HCEC 1CT (cell line): ENCODE measurements at places on chromosomes 7 and 10.

DNA sequence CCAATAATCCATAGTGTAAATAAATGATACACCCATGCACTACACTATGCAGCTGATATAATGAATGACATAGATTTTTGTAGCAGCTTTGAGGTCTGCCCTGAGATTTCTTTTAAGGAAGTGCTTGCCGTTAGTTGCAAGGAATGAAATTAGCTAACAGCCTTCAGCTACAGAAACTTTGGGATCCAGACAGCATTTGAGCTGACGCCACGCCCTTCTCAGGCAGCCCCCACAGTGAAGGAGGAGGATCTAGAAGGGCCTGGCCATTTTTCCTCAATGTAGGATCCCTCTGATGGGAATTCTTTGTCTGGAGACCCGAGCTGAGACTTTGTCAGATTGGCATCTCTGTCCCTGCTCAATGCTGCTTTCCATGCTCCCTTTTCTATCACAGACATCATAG, 6.1 kb upstream of the PDK4 start:
- DNase-seq, result no peak

GRCh38 chr7:33109005-33109757, at the start of gene RP9:
Gene RP9 (minus strand): TSS chr7:33109404. CDS start chr7:33109372, 32 bp downstream.
- peak; percentile 73 for DNase-seq

DNA sequence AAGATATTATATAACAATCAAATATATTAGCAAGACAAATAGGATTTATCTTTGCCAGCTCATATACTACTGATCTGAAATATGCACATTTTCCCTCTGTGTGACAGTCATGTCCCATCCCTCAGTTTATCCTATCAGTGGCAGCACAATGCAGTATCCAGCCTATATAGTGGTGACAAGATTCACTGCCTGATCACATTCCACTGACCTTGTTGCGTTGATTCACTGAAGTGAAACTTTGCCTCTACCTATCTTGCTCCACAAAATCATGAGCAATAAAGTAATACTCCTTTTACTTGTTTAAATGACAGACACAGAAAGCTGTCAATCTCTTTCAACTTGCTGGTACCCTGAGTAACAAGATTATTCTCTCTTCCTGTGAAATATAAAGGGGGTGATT, 6.3 kb downstream of the PSMA2 start:
- DNase-seq, result no peak

- DNase-seq, result no peak
Measured at GRCh38 chr7:154862153-154862791, 140.7 kb downstream of the PAXIP1 start.

DNA sequence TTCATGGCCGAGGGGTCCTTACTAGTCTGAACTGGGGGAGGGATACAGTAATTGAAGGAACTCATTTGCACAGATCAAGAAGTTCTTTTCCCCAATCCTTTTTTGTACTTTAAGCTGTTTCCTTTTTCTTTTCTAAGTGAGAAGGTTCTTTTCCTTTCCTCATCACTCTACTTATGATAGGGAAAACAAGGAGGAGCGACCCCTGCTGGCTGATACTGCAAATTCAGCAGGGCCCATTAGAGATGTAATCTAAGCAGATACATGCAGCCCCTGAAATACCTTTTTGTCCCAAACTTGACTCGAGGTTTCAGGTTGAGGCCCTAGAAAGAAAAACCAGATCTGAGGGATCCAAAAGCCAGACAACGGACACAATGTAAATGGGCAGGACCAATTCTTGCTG, 305.5 kb downstream of the DNAJB9 start:
- peak; percentile 10 for DNase-seq

GRCh38 chr7:132547821-132548220, 28.4 kb downstream of the PLXNA4 start:
- DNase-seq, result no peak

- DNase-seq, result no peak
Measured at GRCh38 chr10:7407368-7408290, 3.2 kb downstream of the SFMBT2 start.

- DNase-seq, result no peak
Measured at GRCh38 chr10:128596906-128597305, 470.7 kb upstream of the MKI67 start.

DNA sequence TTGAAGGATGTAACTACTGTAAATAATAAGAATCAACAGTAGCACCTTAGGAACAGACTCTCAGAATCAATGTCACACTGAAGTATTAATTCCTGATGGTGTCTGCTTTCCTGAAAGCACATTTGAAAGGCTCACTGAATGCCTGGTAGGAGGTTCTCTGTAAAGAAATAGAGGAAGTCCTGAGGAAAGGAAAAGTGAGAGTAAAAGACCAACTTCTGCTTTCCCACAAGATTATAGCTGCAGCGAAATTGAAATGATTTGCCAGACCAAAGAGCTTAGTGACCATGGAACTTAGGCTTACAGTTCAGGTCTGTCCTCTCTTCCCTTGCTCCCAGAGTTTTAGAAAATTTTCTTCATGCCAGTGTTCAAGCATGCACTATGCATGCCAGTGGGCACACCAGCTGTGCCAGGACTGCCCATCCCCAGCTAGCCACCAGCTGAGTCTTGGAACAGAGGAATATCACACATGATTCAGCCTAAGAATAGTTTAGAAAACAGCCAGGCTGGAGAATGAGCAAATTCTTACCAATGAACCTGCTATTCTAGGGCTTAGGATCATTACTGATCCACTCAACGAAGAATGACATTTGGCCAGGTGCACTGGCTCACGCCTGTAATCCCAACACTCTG, 123.2 kb downstream of the HERPUD2 start:
- no peak for DNase-seq
